ENCODE measurements at places on chromosomes 2 and 18.

- peak; percentile 8 for DNase-seq
Observed at GRCh38 chr2:84694088-84694622, 177.9 kb downstream of the DNAH6 start.

GRCh38 chr2:152485954-152486736, 151.2 kb downstream of the FMNL2 start:
- no peak for DNase-seq

DNA sequence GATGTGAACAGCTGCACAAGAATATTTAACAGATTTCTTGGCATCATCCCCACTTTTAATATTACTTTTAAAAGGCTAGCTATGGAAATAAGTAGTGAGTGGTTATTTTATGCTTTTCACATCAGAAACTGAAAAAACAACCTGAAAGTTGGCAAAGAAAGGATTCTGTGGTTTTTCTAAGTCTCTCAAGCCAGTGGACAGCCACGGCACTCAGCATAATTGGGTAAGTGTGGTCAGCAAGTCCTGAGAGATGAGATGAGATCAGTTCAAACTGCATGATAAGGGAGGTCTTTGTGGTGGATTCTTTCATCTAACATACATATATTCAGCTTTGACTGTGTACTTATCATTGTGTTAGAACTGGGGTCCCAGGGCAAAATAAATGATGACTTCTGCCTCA, 105.2 kb downstream of the LYPD6B start:
- no peak for DNase-seq

- peak; percentile 65 for DNase-seq
Observed at GRCh38 chr2:119290859-119291587, 67.4 kb downstream of the STEAP3 start.

- no peak for DNase-seq
Observed at GRCh38 chr2:33181466-33181865, 234.7 kb downstream of the LTBP1 start.

GRCh38 chr2:211875488-211875887, 663.1 kb downstream of the ERBB4 start:
- no peak for DNase-seq

- DNase-seq: no peak
Observed at GRCh38 chr2:13474538-13474937, 757.8 kb downstream of the TRIB2 start.

- DNase-seq: no peak
Observed at GRCh38 chr2:195543063-195543462, 114.0 kb upstream of the SLC39A10 start.

- DNase-seq: no peak
Observed at GRCh38 chr2:6186332-6187151, 494.4 kb downstream of the SOX11 start.

DNA sequence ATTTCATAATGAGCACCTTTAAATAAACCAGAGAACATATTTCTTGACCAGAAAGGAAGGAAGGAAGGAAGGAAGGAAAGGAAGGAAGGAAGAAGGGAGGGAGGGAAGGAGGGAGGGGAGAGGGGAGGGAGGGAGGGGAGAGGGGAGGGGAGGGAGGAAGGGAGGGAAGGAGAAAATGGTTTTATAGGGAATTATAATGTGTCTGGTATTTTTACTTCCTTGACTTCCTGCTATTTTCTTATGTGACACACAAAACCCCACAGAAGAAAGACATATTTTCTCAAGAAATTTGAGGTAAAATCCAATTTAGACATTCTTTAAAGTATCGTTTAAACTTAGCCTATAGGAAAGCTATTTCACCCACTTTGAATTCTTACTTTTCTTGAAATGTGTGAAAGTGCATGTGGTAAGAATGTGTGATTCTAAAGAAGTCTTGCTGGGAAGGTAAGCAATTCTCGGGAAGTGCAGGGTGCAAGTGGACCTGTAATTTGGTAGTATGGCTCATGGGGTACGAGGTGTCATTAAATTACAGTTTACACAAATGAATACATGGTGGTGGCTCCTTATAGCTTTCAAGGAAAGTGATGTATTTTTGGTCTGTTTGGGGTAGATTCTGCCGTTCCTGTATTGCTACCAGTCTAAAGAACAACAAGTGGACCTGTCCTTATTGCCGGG, 18.0 kb downstream of the RNF125 start:
- DNase-seq: no peak

DNA sequence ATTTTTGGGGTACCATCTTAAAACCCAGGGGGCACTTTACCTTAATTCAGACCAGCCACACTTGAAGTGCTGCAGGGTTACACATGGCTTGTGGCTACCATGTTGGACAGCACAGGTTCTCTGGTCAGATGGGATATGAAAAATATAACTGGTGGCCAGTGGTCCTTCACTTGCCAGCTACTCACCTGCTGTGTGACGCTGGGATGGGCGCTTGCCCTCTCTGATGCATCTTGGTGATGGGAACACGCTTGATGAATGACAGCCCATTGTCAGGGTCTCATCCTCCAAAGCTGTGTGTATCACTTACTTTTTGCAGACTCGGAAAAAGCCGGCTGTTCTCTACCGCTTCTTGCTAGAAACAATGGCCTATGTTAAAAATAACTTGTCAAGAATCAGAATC, 22.5 kb downstream of the HJURP start:
- no peak for DNase-seq

GRCh38 chr2:47134386-47135090, 20.6 kb downstream of the STPG4 start:
- no peak for DNase-seq

DNA sequence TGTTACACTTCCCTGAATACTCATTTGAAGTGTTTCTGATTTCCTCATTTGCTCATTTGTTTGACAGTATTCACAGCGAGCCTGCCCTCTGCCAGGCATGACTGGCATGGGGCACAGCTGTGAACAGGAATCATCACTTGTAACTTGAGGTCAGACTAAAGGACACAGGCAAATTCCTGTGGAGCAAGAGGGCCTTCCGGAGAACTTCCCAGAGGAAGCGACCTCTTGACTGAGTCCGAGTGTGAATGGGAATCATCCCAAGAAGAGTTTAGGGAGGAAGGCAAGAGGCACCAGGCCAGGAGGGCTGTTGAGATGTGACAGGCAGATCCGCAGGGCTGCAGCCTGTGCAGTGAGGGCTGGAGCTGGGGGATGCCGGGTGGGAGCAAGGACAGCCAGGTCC, 45.4 kb downstream of the LIMS1 start:
- DNase-seq: no peak

DNA sequence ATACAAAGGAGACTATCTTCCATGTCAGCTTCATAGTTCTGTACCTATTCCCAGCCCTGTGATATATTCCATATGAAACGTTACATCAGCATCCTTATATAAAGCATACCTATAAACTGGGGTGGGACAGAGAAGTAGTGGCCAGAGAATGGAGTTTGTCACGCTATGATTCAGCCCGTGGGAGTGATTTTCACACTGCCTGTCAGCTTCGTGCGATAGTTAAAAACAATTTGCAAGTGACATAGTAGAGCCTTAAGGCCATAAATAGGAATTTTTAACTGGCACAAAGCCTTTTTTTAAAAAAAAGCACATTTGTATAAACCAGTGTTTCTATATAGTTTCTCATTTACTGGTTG, 30.2 kb downstream of the PKP4 start:
- no peak for DNase-seq

DNA sequence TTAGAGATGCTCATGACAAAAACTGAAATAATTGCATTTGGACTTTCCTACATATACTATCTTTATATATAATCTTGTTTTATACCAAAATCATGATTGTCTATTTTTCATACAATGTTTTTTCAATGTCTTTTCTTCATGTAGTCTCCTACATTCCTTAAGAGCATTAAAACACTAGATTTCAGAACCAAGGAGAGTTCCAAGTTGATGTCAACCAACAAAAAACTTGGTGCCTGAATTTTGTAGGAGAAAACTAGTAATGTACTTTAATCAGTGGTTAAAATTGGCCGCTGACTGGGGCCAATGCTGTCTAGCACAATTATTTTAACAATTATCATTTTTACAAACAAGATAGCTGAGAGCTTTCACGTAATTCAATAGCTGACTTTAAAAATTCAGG, 678.8 kb downstream of the DCC start:
- no peak for DNase-seq

DNA sequence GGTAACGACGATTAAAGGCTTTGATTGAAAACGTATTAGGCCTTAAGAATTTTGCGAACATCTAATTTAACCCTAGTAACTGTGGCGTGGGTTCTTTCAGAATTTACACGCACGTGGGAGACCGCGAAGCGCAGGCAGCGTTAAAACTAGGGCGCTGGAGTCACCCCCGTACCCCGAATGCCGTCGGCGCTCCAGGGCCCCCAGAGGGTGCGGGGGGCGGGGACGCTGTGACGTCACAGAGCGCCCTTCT, 673 bp upstream of the SMCHD1 start:
- DNase-seq: peak; percentile 75

DNA sequence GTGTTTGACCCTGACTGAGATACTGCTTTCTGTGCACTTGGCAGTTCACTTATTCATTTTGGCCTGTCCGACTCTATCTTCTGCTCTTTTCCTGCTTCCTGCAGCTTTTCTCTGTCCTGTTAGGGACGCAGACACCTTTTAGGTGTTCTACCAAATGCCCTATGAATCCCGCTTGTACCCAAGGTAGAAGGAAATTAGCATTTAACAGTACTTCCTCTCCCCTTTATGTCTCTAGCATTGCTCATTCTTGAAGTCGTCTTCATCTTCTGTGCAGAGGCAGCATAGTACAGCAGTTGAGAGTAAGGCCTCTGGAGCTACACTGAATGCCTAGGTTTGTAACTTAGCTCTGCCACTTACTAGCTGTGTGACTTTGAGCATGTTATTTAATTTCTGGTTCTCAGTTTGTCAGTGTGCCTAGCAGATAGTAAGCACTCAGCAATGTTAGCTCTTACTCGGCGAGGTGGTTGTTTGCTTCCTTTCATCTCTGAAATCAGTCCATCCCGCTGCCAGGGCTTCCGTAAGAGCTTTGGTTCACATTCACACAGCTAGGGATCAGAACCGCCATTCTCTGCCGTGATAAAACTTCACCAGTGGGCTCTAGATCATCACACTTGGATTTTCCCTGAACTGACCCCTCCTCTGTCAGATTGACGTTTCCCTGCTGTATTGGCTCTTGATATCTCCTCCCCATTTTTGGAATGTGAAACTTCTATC, 1.4 kb downstream of the CCT7 start:
- no peak for DNase-seq

GRCh38 chr2:163123526-163123925, 285.0 kb upstream of the KCNH7 start:
- no peak for DNase-seq

DNA sequence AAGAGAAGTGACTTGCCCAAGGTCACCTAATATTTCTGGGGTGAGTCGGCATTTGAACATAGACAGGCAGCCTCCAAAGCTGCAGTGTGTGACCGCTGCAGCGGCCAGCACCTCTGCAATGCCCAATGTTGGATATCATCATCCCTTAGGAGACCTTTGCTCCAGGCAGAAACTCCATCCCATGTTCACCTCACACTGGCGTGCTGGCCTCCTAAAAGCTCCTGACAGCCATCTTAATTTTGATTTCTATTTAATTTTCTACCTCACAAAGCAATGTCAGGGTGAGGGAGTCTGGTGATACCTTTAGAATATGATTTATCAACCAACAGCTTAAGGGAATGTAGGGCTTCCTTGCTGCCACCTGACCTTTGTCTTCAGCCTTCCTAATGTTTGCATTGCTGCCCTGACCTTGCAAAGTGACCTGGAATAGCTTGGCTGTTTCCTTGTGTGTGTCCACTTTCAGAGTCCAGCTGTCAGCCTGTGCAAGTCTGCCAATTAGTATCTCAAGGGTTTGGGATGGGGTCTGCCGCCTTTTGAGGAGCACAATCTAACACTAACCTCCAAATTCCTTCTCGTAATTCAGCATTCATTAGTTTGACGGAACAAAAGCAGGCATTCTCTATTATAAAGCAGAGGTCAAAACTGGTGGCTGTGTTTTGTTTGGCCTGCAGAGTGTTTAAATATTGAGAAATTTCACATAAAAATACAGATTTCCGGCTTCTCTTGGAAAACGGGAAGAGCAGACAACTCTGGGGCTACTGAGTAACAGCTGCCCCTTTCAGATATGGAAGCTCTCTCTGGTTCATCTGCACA, 127.6 kb downstream of the PLEKHM3 start:
- DNase-seq: no peak

- DNase-seq: no peak
Observed at GRCh38 chr2:68784188-68784587, 49.6 kb downstream of the ARHGAP25 start.

DNA sequence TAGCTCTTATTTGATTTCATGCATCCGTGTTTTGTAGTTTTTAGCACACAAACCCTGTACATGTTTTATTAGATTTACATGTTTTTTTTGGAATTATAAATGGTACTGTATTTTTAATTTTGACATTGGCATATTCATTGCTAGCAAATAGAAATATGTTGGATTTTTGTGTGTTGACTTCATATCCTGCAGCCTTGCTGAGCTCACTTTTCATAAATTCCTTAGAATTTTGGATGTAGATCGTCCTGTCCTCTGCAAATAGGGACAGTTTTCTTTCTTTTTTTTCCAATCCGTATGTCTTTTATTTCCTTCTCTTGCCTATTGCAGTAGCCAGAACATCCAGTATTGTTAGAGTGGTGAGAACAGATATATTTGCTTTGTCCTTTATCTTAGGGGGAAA, 46.7 kb upstream of the GPR17 start:
- no peak for DNase-seq

- no peak for DNase-seq
Observed at GRCh38 chr2:1870431-1870830, 126.1 kb upstream of the PXDN start.

GRCh38 chr2:43328133-43328532, 101.7 kb upstream of the ZFP36L2 start:
- DNase-seq: no peak

GRCh38 chr2:129880971-129881370, 98.5 kb upstream of the RAB6C start:
- no peak for DNase-seq

- no peak for DNase-seq
Observed at GRCh38 chr2:119005051-119005450, 63.1 kb downstream of the MARCO start.

GRCh38 chr2:229598227-229598626, 116.1 kb downstream of the DNER start:
- no peak for DNase-seq

DNA sequence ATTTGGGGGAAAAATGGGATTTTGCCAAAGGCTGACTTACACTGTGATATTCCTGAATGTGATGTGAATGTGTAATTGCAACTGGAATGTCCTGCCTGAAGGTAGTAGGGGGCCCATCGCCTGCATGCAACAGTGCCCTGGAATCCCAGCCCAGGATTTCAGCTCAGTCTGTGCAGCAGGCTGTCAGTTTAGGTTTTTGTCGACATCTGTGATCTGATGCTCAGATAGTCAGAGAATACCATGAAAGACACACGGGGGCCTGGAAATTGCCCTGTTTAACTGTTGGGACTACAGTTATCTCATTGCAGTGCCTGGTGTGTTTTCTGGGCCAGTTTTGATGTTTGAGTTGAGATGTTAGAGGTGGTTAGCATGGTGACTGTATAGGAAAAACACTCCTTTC, 84.5 kb upstream of the HK2 start:
- DNase-seq: no peak

DNA sequence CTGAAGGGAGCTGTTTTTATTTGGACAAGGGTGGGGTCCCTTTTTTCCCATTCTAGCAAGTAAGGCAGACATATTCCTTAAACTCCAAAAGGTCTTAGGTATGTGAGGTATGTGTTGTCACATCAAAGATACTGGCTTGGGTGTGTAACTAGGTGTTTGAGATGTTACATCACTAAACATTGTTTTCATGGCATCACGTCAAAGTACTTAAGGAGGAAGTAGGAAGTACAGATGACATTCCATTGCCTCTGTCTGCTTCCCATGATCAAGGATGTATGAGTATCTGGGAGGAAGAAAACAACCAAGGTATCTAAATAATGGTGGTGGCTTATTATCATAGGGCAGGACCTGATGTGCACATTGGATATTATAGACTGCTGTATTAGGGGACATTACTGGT, 39.3 kb downstream of the CD302 start:
- DNase-seq: no peak
